Left hindlimb (tissue), 1 donor: ENCODE measurements at places on chromosomes 5 and 9.

DNA sequence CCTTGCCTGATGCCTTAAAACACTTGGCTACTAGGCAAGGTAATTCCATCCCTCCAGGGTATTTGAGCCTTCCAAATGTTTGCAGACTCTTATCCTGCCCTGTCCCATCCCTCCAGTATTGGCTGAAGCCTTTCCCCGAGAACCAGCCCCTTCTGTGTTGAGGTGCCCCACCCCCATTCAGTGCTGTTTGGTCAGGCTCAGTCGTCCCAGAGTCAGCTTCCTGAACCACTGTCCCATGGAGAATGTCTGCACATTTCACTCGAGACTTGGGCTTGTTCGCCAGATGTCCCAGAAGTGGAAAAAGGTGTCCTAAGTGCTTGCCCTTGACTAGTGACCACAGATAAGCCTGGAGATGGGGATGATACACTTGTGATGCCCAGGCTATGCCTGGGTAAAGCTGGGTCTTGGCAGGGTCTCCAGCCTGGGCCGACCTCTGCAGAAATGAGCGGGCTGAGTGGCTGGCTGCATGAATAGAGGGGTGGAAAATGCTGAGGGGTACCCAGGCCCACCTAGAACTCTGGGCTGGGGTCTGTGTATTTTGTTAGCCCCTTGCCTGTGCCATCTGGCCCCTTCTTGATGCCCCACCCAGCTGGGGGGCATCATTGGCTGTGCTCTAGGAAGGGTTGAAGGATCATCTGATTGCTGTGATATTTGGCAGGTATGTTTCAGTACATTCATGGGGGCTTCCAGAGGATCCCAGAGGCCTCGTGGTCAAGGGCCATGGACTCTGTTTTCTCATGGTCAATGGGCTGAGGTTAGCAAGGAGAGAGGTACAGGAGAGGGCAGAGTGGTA is 178.4 kb downstream of the MACROH2A1 start:
- no peak for DNase-seq

- no peak for DNase-seq
These were observed 169.9 kb downstream of the MACROH2A1 start for GRCh38 chr5:135229122-135229521.

DNA sequence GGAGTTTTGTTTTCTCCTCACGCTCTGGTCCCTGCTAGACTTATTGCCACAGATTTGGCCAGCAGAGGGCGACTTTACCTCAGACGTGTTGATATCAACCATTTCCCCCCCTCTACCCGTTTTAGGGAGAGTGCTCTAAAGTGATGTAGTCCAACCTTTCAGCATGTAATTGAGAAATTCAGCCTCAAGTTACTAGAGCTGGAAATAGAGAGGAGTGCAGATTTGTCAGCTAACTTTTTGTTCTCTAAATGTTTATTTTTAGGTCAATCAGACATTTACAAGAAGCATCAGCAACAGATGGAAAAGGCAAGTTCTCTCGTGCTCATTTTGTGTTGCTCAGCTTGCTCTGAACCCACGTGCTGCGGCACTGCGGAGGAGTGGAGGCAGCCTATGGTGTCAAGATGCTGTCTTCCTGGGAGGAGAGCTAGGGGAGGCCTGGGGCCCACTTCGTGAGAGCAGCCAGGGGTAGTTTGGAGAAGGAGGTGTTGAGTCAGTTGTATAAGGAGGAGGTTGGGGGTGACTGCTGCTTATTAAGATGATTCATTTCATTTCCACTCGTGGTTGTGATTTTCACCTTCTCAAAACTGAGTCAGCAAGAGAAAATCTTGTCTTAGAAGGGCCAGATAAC is 53.6 kb downstream of the GPR107 start:
- peak; percentile 65 for DNase-seq

GRCh38 chr9:101037430-101037829 is 8.9 kb downstream of the PLPPR1 start:
- no peak for DNase-seq

DNA sequence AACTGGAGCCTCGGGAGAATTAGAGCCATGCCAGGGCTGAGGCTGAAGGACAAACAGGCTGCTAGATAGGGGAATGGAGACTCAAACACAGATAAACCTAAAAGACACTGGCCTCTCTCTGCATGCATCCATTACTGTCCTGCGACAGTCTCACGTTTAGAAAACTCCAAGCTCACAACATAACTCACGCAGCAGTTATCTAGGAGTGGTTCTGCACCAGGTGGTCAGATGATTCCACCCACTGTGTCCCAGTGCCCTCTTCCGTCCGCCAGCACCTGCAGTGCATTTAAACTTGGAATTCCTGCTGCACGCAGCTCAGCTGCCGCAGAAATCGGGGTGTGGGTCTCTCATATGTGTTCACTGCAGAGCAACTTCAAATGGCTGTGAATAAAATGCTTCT is 272.6 kb upstream of the IRX2 start:
- no peak for DNase-seq

- no peak for DNase-seq
These were observed 420.7 kb downstream of the KIF4B start for GRCh38 chr5:155434267-155434666.

GRCh38 chr5:79020861-79021561 is 35.9 kb upstream of the ARSB start:
- peak; percentile 59 for DNase-seq

- DNase-seq = peak; percentile 59
These were observed 79.4 kb downstream of the ESM1 start for GRCh38 chr5:54905942-54906537.
